ENCODE measurements at places on chromosomes 1 and 21.

- DNase-seq = no peak
Observed at GRCh38 chr1:92754000-92754718, 30.7 kb downstream of the EVI5 start.

GRCh38 chr1:5444396-5444795 is 547.8 kb downstream of the NPHP4 start:
- no peak for DNase-seq

- DNase-seq = no peak
Observed at GRCh38 chr1:21298981-21299391, 8.7 kb upstream of the ECE1 start.

- DNase-seq = no peak
Observed at GRCh38 chr1:38085666-38086330, 39.2 kb upstream of the POU3F1 start.

DNA sequence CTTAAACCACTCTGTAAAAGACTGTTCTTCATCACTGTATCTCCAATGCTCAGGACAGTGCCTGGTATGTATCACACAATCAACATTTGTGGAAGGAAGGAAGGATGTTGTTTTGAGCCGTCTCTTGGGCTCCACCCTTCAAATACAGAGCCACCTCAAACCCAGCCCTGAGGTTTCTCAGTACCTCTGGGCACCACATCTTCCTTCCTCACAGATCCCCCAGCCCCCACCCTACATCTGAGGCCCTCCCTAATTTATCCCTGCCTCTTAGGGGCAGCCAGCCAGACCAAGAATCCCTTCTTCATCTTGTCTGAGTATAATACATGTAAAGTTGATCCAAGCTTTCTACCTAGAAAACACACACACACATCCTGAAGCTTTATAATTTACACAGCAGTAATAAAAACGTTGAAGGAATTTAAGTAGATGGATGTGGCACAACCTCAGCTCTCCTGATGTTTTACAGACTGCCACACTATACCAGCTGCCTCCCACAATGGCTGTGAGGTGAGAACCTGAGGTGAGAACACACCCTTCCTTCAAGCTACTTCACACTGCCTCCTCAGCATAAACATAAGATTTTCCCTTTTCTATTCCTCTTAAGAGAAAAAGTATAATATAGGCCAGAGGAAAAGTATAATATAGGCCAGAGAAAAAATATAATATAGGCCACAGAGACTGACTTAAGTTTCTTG is 48.5 kb downstream of the CDC7 start:
- DNase-seq = no peak

DNA sequence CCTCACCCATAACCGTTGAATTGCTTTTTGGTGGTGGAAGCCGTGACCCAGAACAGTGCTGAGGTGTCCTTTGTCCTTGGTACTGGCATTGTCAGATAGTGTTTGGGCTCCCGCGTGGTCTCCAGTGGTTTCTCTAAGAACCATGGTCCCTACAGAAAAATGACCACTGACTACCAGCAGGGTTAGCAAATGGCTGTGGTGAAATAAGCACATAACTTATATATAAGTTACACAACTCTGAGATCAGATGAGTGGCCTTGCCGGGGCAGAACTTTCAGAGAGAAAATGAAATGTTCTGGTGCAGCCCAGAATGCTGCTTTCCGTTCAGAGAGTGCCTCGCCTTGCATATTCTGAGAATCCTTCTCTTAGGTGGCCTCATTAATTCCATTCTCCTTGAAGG is 5.0 kb downstream of the SLC37A1 start:
- no peak for DNase-seq
